Mesenteric fat pad (tissue), 1 donor: ENCODE measurements at places on chromosomes 7 and 10. TPM values are rescaled to one million over a fixed set of nuclear protein-coding genes. Genes with fewer than 3 reads are reported as not detected.

Gene CLDN3
- total RNA-seq: not detected

Gene TRPV5
- not detected for total RNA-seq

DNA sequence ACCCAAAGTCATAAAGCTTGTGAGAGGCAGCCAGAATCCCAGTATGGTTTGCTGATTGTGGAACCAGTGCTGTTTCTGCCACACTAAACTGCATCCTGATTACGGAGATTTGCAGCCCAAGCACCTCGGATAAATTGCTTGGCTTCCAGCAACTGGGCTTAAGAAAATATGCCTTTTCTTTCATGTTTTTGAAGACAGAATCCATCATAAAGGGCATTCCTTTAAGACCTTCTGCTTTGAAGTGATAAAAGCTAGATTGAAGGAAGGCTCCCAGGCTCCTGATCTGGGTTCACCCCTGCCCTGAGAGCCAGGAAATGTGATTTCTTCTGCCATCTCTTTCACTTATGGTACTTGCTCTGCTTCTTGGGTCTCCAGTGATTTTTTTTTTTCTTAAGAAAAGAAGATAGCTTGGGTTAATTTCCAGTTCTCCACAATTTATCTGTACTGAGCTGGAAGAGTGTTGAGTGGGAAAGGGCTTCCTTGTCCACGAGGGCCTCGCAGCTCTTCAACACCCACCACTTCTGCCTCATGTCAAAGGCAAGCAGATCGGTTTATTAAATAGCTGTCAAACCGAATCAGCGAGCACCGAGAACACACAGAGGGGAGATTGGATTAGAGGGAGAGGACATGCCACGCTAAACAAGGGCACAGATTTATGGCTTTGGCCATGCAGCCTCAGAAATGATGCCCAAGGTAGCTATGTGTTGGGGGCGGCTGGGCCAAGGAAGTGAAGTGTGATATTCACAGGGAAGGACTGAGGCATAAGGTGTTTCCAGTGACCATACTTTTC, 94.9 kb upstream of the TBX20 start:
- DNase-seq: no peak

- no peak for DNase-seq
Measured at GRCh38 chr7:24757353-24758275, at the start of gene GSDME. Gene GSDME, minus strand, starts transcription at chr7:24757464. Its CDS starts 7,690 bp downstream, at chr7:24749774.

DNA sequence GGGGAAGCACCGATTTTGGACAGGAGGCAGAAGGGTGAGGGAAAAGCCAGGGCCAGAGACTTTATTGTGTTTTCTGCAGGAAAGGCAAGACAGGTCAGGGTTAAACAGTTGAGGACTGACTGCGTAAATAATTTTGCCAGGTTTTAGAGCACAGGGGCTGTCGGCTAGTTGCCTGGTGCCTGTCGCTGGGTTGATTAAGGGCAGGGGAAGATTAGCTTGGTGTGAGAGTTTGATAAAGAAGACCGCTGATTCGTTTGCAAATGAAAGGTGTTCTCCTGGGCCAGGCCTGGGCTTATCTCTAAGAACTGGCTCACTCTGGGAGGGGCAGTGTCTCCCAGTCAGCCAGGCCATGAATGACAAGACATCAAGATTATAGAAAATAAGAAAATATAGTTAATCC, 75.6 kb downstream of the SLC37A3 start:
- no peak for DNase-seq

GRCh38 chr7:47401611-47402570, 180.0 kb downstream of the TNS3 start:
- peak; percentile 77 for DNase-seq

DNA sequence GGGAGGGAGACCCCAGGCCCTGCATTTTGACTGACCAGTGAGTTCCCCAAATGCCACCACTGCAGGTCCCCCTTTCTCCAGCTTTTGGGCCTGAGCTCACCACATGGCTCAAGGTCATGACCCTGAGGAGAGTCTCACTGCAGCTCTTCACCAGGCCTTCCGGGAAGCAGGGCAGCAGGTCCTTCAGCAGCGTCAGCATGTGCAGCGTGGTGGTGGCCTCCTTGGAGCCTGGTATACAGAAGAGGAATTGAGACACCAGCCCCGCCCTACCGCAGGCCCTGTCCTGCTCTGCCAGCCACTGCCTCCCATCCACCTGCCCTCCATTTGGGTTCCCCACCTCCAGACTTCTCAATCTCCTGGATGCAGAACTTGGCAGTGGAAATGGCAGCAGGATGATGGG, 13.0 kb downstream of the RRP12 start:
- DNase-seq: no peak

- no peak for DNase-seq
Measured at GRCh38 chr7:122983261-122983660, 12.2 kb downstream of the TAS2R16 start.

- no peak for DNase-seq
Measured at GRCh38 chr10:33325929-33326328, 8.5 kb downstream of the NRP1 start.

DNA sequence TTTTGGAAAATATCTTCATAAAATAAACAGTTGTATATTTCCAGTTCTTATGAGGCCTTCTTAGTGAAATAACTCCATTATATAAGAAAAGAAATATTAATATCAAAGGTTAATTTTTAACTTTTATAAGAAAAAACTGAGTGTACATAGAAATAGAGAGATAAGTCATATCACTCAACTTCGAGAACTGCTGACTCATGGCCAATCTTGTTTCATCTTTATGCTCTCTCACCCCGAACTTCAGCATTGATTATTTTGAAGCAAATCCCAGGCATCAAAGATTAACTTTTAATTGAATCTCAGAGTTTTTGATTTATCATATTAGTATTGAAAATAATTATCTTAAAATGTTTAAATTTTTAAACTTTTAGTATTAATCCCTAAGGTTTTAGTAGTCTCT, 527.1 kb downstream of the GFRA1 start:
- no peak for DNase-seq

DNA sequence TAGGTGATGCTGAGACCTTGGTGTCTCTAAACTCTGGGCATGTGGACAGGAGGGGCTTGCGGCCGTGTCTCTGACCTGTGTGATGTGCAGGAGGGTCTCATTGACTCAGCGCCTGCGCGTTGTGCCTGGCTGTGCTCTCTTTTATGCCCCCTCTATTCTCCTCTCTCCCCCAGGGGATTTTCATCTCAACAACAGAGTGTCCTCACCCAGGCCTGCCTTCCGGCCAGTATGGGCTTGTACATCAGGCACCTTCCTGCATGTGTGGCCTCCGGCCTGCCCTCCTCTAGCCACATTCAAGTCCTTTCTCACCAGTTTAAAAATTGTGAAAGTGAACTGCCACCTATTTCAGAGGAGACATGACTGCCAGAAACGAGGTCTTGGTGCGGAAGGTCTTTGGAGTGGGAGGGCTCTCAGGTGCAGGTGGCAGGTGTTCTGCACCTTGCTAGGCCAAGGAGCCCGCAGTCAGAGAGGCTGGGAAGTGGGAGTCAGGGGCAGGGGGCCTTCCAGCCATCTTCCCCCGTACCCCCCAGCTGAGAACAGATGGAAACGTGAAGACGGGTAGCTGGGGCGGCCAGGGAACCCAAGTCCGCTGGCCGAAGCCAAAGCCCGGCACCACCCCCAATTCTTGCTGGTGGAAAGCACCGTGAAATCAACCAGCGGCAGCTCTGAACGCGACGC, 531 bp upstream of the INTS15 start:
- DNase-seq: no peak

GRCh38 chr10:4652111-4653010, 173.6 kb upstream of the AKR1E2 start:
- DNase-seq: no peak

DNA sequence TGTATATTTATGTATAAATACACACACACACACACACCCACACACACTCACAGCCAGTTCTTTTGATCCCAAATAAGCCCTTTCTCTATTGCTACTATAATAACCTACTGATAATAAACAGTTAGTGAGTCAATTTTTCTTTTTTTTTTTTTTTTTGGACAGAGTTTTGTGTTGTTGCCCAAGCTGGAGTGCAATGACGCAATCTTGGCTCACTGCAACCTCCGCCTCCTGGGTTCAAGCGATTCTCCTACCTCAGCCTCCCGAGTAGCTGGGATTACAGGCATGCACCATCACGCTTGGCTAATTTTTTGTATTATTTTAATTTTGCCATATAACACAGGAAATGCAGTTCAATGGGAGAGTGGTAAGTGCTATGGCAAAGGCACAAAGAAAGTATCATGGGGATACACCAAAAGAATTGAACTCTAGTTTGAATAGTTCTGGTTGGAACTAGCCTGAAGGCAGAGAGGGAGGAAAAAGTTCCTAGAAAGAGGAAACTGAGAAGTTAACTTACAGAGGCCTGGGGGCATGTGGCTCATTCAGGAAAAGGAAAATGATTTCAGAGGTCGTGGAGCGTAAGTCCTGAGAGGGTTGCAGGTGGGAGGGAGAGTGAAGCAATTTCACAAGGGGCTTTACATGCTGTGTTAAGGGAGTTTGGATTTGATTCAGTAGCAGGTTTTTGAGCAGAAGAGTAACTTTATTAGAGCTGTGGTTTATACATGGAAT, 44.4 kb upstream of the JCAD start:
- DNase-seq: no peak

DNA sequence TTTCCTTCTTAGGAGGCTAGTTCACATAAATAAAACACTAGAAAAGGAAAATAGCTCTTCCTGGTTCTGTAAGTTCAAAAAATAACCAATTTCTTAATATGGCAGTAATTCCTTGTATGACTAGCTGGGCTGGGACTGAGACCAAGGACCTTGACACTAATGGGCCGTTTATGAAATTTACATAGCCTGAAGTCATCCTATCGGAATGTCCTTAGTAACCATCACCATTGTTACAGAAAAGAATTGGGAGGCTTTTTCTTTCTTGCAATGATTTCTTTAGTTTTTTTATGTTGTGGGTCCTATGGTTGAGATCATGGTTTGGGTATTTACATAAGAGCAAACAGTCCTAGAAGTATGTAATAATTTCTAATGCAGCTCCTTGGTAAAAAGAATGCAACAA, 87.1 kb upstream of the HDAC9 start:
- DNase-seq: no peak

GRCh38 chr10:70192326-70192968, 22.1 kb upstream of the SAR1A start:
- DNase-seq: no peak

GRCh38 chr10:103666087-103666761, 172.7 kb downstream of the NEURL1 start:
- no peak for DNase-seq

DNA sequence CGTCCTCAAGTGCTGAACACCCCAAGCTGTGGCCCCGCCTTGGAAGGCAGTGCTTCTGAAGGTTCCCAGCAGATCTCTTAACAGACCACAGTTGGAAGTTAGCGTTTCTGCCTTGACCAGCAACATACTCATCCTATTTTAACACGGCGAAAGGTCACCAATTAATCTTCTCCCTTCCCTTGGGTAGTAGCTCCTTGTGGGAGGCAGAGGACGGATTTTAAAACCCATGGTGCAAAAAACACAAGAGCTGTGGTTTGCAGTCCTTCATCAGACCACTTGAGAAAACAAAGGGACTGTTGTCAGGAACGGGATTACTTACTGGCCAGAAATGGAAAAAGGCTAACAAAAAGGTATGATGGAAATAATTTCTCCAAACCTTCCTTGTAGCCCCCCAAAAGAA, 87.3 kb downstream of the BEND7 start:
- no peak for DNase-seq

GRCh38 chr7:151038951-151039849, 9.1 kb upstream of the ASIC3 start:
- peak; percentile 94 for DNase-seq

DNA sequence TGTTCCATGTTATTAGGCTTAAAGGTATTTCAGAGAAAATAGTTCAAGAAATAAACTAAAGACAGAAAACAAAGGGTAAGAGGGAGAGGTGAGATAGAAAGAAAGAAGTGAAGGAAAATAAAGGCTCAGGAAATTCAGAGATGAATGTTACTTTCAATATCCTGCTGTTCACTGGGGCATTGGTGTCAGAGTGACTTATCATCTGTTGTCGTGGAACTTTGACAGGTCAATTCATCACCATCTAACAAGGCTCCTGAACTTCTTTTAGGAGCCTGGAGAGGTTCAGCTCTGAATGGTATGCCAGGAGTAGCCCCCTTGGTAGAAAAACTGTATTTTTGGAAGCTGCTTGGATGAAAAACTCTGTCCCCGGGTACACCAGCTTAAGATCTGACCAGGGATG, 100.1 kb downstream of the KLF6 start:
- DNase-seq: no peak

DNA sequence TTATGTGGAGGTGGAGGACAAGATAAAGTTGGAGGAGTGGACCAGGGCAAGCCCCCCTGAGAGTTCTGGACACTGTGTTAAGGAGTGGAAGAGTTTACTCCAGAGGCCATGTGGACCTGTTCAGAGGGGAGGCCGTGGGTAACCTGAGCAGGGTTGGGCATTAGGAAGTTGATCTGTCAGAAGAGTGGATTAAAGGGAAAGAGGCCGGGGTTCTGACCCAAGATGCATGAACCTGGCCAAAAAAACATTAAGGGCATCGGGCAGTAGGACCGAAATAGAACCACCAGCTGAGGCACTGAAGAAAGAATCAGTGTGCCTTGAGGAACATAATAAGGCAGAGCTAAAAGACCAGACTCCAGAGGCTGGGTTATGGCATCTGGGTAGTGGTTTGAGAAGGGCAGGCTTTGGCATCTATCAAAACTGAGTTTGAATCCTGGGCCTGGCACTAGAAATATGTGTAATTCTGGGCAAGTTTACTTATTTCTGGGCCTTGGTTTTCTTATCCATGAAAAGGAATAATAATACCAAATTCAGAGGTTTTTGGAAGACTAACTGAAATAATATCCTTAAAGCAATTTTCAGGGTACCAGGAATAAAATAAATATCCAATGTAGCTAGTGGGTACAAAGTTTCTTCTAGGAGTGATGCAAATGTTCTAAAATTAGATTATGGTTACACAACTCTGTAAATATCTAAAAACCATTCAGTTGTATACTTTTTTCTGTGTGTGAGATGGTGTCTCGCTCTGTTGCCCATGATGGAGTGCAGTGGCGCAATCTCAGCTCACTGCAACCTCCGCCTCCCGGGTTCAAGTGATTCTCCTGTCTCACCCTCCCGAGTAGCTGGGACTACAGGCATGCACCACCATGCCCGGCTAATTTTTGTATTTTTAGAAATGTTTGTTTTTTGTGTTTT, 10.9 kb upstream of the FRAT1 start:
- no peak for DNase-seq

DNA sequence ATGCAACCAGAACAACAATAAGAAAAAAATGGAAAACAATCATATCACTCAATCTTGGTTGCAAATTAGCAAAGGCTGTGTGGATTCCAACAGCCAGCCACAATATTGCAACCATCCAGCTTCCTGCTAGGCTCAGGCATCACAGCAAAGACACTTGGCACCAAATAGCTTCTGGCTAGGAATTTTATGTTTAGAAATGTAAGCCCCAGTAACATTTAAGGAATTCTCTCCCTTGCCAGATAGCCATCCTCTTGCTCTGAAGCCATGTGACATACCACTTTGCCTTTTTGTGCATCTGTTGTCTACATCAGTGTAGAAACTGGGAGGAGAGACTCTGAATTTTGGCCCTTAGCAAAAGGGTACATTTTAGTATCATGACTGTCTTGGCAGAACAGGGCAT, 22.2 kb downstream of the MKX start:
- DNase-seq: no peak
